Fibroblast of lung (primary cell): ENCODE measurements at places on chromosomes 11 and 22. TPM values are rescaled to one million over a fixed set of nuclear protein-coding genes. Genes with fewer than 3 reads are reported as not detected.
A peak's percentile ranks its signal among the peaks of the same experiment; 100 is the strongest.

DNA sequence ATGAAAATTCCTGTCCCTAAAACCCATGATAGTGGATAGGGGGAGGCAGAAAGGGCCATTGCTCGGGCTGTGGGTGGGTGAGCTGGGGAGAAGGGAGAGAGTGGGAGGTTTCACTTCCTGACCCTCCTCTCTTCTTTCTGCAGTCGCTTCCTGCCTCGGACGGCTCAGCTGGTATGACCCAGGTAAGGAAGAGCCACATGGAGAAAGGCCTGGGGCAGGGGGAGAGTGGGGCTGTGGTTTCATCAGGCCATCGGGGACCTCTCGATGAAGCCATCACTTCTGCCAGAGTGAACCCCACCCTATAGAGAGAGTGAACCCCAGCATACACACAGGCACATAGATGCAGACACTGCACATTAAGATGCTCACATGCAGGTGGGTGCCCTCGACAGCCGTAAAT, 12.6 kb downstream of the CD5 start:
- DNase-seq = no peak

The GNAZ gene
- 0.22 and 1.2 TPM in 2 replicates for polyA plus RNA-seq

DNA sequence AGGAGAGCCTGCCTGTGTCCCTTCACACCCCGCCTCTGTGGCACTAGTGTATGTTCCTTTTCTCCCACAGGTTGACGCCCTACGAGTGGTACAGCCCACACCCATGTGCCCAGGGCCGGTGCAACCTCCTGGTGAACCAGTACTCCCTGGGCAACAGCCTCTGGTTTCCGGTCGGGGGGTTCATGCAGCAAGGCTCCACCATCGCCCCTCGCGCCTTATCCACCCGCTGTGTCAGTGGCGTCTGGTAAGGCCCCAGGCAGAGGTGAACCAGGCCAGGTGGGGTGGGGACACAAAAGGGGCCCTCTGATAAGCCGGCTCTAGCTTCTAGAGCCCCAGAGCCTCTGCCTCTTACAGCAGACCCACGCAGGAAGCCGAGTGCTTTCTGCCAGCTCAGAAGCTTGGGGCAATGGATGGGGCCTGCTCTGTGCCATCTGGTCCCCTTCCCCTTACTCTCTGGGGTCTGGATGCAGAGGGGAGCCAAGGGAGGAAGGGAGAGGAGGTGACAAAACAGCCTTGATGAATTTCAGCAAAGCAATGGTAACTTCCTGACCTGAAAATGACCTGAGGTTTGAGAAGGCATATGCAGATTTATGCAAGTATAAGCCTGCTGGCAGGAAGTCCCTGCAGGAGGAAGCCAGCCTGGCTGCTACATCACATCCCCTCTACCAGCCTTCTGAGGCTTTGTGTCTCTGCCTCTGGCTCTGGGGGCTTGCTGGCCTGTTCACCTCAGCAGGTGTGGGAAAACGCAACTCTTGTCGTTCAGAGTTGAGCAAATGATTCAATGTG, 67.0 kb upstream of the TBCEL start:
- DNase-seq = no peak

GRCh38 chr11:102256251-102256650, 61.0 kb upstream of the BIRC3 start:
- DNase-seq = peak; percentile 55

The OR51E1 gene
- not detected in 2 replicates for polyA plus RNA-seq

GRCh38 chr11:124842305-124842704, 22.9 kb upstream of the ROBO3 start:
- no peak for DNase-seq

GRCh38 chr11:95802806-95803205, 12.5 kb downstream of the CEP57 start:
- no peak for DNase-seq

The KRTAP5-2 gene
- polyA plus RNA-seq = not detected in 2 replicates

- peak; percentile 27 for DNase-seq
Observed at GRCh38 chr11:18066626-18067025, 20.6 kb upstream of the TPH1 start.

DNA sequence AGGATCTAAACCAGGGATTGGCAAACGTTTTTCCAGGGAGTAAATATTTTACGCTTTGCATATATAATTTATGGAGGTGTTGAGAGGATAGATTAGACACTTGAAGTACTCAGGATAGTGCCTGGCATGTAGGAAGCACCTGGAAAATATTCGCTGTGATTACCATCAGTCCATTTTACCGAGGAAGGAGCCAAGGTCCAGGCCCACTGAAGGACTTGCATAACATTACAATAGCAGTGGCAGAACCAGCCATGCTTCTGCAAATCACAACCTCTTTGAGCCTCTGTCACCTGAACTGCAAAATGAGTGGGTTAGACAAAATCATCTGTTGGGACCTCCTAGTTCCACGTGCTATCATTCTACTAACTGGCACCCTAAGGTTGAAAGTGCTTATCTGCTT, 5.4 kb downstream of the FUT4 start:
- no peak for DNase-seq

- DNase-seq = peak; percentile 17
Observed at GRCh38 chr11:13884158-13884799, 78.2 kb upstream of the SPON1 start.

- no peak for DNase-seq
Observed at GRCh38 chr11:17779861-17780594, 45.4 kb downstream of the KCNC1 start.

DNA sequence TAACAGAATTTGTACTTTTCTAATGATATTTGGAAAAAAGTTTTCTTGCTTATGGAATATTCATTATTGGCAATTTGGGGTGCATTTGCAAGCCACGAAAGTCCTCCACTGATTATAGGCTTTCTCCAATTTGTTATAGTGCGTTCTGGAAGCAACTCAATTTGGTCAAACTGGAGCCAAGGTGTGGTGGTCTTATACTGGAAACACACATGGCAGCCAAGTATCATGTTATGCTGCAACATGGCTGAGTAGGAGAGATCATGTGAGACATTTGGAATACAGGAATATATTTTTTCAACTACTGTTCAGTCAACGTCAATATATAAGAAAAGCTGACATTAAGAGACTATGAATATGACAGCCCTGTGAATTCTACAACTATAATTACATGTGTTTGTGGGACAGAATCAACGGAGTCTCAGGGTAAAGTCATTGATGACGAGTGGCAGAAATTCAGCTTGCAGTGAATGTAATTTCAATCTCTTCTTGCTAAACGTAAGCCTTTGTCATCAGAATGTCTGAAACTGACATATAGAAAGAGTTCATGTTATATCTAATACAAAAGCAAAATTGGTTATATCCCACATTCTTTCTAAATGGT, 83.8 kb upstream of the FIBIN start:
- no peak for DNase-seq
